ENCODE measurements at places on chromosomes 1 and 21.

GRCh38 chr1:205591522-205592351, 40.1 kb downstream of the ELK4 start:
- DNase-seq, result peak; percentile 64

DNA sequence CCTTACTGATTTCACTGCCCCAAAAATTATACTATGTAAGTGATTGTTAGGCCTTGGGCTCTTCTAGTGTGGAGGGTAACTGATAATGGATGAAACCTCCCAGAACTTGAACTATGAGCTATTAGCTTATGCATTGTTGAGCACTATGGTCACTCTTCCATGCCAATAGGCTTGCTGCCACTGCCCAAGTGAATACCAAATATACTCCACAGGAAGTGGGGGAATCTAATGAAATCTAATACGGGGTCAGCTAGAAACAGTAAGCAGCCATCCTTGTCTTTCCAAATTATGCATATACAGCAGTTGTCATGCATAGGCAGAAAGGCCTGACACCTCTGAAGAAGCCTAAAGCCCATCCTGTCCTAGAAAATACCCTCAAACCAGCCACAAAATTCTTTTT, 198.7 kb upstream of the PTBP2 start:
- DNase-seq, result no peak

DNA sequence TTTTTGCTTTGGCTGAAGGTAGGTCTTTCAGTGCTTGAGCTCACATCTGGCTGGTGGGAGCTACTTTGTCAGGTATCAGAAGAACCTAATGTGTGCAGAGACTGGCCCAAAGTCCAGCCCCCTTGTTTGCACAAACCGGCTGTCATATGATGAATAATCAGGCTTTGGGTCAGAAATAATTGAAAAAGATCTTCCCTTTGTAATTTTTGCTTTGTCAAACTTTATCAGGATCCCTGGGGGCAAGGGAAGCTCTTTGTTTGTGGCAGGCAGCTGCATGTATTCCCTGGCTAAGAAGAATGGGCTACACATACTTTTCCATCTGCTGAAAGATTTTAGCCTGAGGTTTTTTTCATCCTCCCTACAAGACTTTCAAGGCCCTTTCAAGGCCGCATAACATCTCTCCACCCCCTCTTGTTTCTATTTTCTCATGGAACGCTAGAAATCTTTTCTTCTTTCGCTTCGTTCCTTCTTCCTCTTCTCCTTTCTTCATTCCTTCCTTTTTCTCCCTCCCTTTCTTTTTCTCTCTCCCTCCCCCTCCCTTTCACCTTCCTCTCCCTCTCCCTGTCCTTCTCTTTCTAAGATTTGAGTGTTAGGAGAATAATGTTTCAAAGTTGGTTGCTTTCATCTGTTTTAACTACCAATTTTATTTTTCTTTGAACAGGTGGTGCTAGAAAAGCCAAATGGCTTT, 25.5 kb downstream of the TUFT1 start:
- DNase-seq, result no peak

GRCh38 chr1:87334351-87335174, 5.9 kb downstream of the LMO4 start:
- no peak for DNase-seq

- DNase-seq, result no peak
These were observed 98.8 kb downstream of the NOS1AP start for GRCh38 chr1:162168261-162168660.

GRCh38 chr1:7558041-7558461, 213.0 kb upstream of the VAMP3 start:
- no peak for DNase-seq

DNA sequence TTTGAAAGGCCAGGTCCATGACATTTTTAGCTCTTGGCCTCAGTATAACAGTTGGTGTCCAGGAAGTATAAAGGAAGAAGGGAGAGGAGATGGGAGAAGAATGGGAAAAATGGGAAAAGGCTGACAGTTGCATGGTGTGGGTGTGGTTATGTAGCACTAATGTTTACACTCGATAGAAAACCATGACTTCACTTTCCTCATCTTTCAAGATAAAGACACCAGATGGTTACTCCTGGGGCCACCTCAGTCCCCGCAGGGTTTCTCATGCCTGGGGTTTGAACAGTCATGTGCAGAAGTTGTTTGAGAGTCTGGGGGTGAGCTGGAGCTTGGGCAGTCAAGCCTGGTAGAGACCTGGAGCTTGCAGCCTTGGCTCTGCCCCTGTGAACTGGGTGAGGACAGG, 7.9 kb downstream of the PGBD2 start:
- no peak for DNase-seq

DNA sequence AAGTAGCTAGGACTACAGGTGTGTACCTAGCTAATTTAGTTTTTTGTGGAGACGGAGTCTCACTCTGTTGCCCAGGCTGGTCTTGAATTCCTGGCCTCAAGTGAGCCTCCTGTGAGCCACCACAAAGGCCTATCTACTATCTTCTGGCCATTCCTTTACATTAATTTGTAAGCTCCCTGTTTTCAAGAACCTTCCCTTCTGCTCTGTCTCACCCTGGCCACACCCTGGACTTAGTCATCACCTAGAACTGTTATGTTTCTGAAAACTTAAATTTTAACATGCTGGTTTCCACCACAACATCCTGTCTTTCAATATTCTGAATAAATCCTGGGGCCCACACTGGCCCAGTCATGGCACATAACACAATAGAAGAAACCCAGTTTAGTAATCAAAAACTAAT, 4.9 kb upstream of the B4GALT3 start:
- DNase-seq, result no peak

- no peak for DNase-seq
These were observed 53.8 kb upstream of the ZSWIM5 start for GRCh38 chr1:45260244-45260643.

DNA sequence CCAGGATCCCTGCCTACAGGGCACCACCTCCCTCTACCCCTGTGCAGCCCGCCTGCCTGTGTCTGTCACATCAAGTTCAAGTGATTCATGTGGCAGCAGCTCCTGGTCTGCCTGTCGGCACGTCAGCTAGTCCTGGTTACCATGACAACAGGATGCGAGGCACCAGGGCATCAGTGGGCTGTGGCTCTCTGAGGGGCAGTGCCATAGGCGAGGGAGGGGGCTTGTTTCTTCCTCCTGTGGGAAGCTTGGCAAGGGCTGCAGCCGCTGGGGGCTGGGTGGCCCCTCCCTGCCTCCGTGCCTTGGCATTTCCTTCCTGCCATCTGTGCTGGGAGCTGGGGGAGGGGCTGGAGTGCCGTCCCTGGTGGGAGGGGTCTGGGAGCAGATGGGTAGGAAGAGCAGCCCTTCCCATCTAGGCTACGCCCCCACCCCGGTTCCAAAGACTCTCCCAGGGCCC, 43.1 kb downstream of the FOXO6 start:
- peak; percentile 31 for DNase-seq

- DNase-seq, result no peak
These were observed 150.6 kb downstream of the MRPL39 start for GRCh38 chr21:25456672-25457071.

DNA sequence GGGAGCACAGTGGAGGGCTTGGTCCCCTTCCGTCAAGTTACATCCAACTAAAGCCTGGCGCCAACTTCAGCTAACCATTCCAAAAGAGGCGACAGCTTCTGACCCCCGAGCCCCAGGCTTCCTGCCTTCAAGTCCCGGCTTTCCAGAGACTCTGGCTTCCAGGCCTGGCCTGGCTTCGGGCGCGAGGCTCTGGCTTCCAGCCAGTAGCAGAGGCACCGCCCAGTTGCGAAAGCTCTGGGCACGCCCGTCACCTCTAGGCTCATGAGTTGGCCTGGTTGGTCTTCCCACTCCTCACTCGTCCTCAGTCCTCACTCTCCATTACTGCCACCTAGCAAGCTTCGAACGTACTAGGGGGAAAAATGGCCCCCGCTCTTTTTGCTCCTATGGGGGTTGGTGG, 30.0 kb upstream of the C1orf185 start:
- DNase-seq, result no peak

GRCh38 chr1:9699361-9699760, 47.8 kb downstream of the PIK3CD start:
- no peak for DNase-seq

DNA sequence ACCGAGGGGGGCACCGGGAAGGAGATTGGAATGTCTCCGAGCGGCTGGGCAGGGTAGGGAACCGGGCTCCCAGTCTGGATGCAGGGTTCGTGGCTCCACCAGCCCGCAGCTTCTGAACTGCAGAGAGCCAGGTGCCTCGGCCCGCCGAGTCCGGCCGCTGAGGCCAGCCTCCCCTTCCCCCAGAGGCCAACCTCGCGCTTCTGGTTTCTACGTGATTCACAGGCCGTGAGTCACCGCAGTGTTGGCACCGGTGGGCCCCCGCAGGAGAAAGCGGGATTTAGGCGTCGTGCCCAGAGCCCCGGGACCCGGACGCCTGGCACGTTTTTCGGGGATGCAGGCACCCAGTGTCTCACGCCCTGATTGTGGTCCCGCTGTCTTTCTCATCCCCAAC, 458 bp downstream of the CRABP2 start:
- DNase-seq, result no peak

DNA sequence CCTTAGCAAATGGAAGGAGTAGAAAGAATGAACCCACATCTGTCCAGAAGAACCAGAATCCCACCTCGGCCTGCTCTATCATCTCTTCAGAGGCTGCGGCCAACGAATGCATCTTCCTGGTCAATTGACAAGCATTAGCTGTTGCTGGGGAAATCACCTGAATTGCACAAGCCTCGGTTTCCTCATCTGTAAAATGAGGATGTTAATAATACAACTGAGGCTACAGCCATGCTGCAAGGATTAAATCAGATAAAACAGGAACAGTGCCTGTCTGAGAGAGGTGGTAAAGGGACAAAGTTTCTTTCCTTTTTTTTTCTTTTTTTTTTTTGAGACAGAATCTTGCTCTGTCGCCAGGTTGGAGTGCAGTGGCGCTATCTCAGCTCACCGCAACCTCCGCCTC, 99.8 kb downstream of the KIF14 start:
- DNase-seq, result no peak

GRCh38 chr21:36149788-36150711, 6.6 kb upstream of the DOP1B start:
- peak; percentile 32 for DNase-seq

DNA sequence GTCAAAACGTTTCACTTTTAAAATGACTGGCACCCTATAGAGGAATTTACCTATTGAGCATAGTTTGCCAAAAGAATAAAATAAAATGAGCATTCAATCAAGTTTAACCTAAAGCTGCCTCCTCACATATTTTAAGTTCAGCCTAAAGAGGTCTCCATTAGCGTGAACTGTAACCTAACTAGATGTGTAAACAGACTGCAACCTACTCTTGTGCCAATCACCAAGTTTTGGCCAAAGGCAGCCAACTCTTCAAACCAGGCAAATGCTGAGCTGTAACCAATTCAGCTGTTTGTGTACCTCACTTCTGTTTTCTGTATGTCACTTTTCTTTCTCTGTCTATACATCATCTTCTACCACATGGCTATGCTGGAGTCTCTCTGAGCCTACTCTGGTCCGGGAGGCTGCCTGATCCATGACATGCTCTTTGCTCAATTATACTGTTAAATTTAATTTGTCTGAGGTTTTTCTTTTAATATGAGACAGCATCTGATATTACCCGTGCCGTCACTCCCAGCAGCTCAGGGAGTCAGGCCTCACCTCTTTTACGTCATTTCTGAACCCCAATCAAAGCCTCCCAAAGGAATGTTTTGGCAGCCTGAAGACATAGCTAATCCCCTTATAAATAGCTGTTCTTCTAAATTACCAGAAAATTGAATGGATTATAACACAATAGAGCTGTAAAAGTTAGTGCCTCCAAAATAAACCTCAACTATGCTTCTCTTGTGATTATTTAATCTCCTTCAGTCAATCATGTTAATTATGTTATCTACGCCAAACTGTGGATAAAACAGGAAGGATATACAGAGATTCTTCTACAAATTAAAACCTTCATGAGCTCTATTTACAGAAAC, 81.0 kb upstream of the NR5A2 start:
- DNase-seq, result no peak

DNA sequence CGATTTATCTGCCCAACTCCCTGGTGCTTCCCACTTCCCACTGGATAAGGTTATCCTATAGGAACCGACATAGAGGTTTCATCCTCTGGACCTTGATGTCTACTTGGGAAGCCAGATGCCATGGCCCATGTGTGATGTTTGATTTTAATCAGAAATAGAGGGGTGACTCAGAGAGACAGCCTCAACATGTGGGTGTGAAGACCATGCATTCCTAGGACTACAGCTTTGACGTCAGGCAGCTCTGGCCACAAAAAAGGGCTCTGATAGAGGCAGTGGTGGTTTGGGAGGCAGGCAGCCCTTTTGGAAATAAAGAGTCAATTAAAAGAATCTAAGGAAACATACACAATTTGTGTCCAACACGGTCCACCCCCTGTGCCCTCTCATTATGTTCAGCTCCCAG, 5.2 kb upstream of the SH2D2A start:
- DNase-seq, result no peak

DNA sequence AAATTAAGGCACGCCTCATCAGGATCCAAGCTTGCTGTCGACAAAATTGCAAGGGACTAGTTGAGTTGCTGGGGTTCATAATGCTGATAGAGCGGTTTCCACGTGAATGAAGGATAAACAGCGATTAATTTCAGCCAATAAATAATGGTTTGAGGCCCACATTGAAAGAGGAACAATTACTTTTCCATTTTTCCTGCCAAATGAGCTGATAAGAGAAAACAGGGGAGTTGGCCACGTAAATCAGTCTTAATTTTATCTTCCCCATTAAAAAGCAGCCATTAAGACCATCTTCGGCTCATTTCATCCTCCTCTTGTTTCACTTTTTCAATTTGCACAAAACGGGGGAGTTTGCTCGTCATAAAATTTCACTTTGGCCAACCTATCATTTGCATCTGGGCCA, 235.5 kb upstream of the RRP15 start:
- DNase-seq, result no peak

DNA sequence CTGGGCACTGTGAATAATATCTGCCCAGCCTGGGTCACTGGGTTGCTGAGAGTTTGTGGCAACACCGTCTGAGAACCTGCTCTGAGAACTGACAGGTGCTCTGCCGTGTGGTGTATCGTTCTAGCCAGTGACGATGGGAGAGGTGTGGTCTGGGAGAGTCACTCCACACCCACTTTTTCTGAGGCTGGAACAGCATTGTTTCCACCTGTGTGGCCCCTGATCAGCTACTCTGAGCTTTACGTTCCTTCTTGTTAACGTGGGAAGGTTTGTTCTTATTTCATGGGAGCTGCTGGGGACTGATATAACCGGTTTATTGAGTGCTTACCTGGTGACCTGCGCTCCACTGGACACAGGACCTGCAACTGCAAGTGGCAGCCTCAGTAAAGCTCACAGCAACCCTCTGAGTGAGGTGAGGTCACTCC, 34.8 kb upstream of the TENT5C start:
- no peak for DNase-seq
